Skin of body (tissue), 3 donors: ENCODE measurements at places on chromosomes 11 and 22.

DNA sequence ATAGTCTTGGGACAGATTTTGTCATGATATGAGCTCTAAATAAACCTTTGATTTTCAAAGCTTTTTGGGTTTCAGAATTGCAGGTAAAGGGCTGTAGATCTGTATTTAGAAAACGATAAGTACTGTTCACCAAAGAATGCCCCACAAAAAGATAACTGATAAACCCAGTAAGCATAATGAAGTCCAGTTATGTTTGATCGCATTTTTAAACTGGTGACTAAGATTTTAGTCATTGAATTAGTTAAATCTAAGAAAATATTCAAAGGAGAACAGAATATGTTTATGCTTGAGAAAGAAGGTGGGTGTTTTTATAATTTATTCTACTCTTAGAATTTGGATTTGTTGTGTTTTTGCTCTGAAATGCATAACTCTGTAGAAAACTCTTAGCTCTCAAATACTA lies 11.6 kb downstream of the DEPDC7 start:
- no peak for DNase-seq

DNA sequence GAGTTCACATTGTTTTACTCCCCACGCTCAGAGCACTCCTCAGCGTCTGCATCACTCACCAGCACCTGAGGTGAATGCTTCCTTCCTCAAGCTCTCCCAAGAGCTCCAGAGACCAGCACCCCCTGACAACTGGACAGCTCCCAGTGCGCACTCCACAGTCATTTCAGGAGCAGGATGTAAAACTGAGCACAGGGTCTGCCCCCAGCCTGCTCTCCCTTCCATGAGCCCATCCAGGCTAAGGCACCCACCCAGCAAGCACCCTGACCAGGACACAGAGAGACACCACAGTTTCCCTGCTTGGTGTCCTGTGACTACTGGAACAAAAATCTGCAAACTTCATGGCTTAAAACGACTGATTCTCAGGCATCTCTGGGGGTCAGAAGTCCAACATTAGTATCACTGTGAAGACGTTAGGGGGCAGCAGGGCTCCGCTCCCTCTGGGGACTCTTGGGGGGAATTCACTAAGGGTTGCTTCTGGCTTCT lies 3.3 kb downstream of the SCGB1D2 start:
- DNase-seq: no peak

DNA sequence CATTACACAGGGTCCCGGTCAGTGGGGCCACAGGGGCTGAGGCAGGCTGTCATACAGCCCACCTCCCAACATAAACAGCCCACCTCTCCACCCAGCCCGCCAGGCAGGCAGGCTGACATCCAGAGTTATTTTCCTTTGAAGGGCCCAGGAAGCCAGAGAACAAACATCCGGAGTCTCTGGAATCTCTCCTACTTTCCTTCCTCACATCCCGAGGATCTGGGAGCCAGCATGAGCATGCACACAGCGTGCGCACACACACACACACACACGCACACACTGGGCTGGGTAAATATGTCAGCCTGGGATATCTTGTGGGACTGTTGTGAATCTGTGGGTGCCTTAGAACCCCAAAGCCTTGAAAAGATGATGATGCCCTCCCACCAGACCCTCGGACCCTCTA lies 55.4 kb downstream of the PDE2A start:
- DNase-seq: peak; percentile 34

GRCh38 chr11:119685111-119685746 lies 43.8 kb downstream of the NECTIN1 start:
- DNase-seq: no peak

DNA sequence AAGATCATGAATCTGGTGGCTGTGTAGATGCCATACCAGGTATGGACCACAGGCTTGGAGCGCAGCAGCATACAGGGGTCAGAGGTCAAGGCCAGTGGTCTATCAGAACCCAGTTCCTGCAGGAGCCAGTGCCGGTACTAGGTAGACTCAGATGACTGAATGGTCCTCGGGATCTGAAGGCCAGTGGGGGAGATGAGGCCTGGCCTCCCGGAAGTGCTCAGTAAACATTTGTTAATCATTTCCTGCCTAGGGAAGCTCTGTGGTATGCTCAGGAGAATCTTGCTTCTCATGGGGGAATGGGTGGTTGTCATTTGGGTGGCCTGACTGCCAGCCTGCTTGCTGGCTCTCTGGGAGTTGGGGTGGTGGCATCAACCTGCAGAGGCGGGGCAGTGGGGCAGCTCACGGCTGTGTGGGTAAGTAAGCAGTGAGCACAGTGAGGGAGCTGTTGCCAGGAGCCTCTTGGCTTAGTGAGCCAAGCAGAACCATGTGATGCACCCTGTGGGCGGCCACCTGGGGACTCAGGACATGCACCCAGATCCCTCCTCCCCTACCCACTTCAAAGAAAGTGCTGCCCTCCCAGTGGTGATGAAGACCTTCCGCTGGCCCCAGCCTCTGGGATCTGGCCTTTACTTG lies 33.0 kb downstream of the PTPRJ start:
- no peak for DNase-seq

DNA sequence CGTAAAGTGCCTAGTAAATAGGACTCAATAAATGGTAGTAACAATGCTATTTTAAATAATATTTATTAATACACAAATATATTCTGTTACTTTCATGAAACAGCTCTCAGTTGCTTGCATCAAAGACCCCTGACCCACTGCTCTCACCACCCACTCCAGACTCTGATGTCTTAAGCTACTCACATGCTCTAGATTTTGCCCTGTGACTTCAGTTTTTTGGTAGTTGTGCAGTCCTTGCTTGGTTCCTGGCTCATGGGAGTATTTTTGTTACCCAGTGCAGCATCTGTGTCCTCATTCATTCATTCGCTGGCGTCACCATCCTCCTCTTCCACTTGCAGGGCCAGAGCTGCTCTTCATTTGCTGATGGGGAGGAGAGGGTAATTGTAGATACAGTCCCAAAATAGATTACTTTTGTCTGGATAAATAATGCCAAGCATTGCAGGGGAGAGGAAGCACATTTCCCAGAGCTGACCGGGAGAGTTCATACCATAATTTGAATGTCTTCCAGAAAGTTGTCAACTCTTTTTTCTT lies 12.7 kb downstream of the MRPL48 start:
- no peak for DNase-seq

- DNase-seq: peak; percentile 90
Measured at GRCh38 chr11:77819411-77819920, 1.1 kb downstream of the RSF1 start.

GRCh38 chr11:44308923-44309477 lies 939 bp downstream of the ALX4 start:
- DNase-seq: no peak

GRCh38 chr11:121670266-121670665 lies 217.5 kb upstream of the SORL1-AS1 start:
- DNase-seq: no peak

GRCh38 chr11:114762408-114762807 lies 84.1 kb downstream of the NXPE2 start:
- DNase-seq: peak; percentile 37

- DNase-seq: peak; percentile 38
Measured at GRCh38 chr11:121451986-121452608, at the start of gene SORL1. SORL1 (plus strand) TSS chr11:121452314; CDS start chr11:121452332, 18 bp downstream.

GRCh38 chr11:59728154-59728553 lies 14.5 kb upstream of the OR10V1 start:
- no peak for DNase-seq

- no peak for DNase-seq
Measured at GRCh38 chr11:46117842-46118241, 3.4 kb downstream of the PHF21A start.

DNA sequence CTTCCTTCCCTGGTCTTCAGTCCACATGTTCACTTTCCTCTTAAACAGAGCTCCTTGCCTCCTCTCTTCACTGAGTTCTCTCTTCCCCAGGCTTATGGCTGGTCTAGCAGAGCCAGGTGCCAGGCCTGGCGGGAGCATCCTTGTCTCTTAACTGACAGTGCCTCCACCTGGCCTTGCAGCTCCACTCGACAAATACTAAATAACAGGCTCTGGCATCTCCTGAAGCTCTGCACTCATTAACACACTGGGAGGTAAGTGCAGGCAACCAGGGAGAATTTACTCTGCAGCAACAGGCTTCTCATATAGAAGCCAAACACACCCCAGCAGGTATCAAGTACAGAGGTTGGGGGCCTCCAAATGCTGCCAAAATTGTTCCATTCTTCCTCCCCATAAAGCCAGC lies 438.1 kb downstream of the SOX6 start:
- DNase-seq: no peak

DNA sequence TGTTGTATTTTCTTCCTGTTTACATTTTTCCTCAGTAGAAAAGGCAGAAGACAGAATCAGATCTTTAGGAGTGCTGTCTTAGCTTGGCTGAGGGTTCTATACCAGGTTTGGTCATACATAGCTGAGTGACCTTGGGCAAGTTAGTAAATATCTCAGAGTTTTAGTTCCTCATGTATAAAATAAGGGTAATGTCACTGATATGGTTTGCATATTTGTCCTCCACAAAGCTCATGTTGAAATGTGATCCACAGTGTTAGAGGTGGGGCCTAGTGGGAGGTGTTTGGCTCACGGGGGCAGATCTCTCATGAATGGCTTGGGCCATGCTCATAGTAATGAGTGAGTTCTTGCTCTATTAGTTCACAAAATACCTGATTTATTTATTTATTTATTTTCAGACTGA lies 7.5 kb upstream of the HTR3A start:
- no peak for DNase-seq

- no peak for DNase-seq
Measured at GRCh38 chr22:45867118-45867905, 109.7 kb downstream of the WNT7B start.

DNA sequence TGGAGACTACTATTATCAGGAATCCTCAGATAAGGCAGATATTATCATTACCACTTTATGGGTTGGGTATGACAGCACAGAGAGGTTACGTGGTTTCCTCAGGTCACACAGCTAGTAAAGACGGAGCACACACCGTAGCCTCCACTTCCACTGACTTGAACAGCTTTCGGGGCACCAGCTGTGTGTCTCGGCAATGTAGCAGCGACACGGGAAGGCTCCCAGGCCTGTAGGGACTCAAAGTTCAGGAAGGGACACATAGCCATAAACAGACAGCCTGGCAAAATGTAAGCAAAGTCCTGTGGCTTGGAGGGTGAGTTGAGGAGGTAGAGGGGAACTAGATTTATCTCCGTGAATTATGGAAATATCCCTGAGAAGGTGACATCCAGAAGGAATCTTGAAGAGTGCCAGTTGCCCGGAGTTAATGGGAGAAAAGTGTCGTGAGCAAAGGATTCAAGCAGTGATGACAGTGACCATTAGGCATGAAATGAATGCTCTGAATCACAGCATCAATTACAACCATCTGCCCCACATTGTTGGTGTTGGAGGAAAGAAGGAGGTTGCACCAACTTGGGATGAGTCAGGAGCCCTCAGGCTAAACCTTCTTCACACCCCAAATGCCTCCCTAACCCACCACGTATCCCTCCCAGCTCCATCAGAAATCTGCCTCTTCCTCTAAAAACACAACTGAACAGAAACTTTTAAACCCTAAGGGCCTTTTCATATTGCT lies 106.7 kb upstream of the ASPHD2 start:
- no peak for DNase-seq

DNA sequence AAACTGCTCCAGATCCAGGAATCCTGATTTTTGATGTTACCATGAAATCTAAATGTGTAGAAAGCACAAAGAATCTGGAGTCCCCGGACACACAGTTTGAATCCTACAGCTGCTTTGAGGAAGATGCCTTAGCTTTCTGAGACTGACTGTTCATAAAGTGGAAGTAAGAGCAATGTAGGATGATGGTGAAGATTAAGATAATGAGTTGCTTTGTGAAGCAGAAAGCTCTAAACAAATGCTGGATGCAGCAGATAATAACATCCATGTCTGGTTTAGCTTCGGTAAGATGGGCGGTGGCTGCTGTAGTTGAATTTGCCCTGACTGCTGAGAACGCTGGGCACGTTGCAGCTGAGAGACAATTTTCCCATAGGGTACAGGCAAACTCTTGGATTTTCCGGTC lies 20.1 kb downstream of the OVOL1 start:
- DNase-seq: no peak

DNA sequence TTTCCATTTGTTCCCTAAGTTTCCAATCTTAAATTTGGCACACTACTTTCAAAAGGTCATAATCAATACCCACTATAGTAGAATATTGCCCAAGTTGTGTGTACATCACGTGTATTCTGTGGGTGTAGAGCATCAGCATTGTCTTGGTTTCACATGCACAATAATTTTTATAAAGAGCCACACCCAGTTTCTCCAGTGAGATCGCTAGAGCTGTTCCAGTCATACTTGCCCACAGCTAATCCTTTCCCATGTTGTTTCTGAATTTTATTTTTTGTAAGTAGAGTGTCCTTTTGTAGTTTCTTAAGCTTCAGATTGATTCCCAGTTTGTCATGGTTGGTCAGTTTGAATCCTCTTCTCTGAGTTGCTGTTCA lies 13.7 kb downstream of the FAM118B start:
- no peak for DNase-seq

DNA sequence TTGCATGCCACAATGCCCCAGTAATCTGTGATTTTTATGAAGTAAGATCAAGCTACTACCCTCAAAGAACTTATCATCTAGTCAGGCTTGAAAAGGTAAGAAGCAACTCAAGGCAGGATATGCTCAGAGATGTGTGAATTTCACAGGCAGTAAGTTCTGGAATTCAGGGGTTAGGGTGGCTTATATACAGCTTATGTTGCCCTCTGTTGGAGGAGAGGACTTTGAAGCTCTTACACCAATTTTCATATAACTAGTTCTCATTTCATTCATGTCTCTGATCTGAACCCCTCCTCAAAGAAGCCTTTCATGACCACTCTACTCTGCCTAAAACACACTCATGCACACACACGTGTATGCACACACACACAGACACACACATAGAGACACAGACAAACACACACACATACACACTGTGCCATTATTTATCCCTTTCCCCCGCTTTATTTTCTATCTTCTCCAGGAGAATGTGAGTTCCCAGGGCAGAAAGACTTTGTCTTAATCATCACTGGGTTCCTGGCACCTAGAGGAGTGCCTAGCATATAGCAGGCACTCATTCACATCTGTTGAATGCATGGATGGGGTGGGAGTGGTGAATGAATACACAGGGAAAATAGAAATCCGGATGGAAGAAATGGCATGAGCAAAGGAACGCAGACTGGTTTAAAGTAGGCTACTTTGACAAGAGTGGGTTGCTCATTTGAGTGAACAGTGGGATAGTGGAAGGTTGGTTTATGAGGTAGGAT lies 220.7 kb upstream of the ZBED5 start:
- DNase-seq: no peak

- DNase-seq: no peak
Measured at GRCh38 chr11:19980388-19980787, 179.9 kb downstream of the DBX1 start.

DNA sequence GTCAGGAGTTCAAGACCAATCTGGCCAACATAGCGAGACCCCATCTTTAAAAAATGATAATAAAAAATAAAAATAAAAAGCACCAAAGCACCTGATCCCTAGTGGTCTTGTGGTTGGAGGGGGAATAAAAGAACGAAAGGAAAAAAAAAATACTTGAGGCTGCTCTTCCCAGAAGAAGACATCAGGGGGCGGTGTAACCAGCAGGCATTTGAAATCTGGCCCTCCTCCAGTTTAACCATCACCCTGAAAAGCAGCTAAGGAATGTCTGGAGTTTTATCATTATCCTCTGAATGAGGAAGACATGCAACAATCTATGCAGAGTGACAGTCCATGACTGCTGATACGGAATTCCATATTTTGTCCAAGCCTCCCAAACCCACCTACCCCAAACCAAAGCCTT lies 5.6 kb upstream of the KCTD17 start:
- DNase-seq: no peak

GRCh38 chr11:7449841-7450214 lies 35.5 kb upstream of the OLFML1 start:
- DNase-seq: no peak

GRCh38 chr11:11113626-11114025 lies 239.4 kb downstream of the CSNK2A3 start:
- DNase-seq: no peak

GRCh38 chr11:68904248-68904847 lies 657 bp downstream of the IGHMBP2 start:
- peak; percentile 1 for DNase-seq
